ENCODE measurements at places on chromosomes 11 and 22.
A peak's percentile ranks its signal among the peaks of the same experiment; 100 is the strongest.

DNA sequence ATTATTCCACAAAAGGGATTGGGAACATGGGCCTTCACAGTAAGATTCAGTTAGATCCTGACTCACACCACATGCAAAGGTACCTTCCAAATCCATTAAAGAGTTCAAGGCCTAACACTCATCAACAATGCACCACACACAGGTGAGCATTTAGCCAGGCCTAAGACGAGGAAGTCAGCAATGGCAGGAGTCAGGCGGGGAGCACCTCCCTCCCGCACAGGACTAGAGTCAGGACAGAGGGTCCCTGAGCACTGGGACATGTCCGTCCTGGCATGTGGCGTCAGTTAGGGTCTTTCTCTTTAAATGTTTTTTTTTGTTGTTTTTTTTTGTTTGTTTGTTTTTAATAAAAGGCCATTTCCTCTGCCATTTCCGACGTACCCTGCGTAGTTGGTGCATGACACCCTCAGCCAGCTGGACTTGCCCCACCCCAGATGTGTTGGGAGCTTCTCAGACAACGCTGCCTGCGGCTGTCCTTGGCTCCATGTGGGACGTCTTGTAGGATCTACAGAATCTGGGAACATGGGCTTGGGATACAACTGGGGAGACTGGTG, 1458.6 kb downstream of the BRD1 start:
- DNase-seq, result no peak

DNA sequence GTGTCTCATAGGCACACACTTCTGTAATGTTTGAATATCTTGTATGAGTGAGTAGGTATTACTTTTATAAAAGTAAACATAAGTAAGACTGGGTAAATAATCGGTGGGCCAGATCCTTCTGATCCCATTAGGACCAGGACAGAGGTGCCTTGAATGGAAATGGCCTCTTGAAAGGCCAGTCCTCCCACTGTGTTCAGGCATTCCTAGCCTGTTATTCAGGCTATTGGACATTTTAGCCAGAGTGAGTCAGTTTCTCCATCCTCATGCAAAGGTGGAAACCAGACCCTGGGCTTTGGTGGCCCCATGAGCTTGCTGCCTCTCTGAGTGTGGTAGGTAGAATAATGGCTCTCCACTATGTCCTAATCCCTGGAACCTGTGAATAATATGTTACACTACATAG, 34.4 kb downstream of the C11orf96 start:
- DNase-seq, result no peak

DNA sequence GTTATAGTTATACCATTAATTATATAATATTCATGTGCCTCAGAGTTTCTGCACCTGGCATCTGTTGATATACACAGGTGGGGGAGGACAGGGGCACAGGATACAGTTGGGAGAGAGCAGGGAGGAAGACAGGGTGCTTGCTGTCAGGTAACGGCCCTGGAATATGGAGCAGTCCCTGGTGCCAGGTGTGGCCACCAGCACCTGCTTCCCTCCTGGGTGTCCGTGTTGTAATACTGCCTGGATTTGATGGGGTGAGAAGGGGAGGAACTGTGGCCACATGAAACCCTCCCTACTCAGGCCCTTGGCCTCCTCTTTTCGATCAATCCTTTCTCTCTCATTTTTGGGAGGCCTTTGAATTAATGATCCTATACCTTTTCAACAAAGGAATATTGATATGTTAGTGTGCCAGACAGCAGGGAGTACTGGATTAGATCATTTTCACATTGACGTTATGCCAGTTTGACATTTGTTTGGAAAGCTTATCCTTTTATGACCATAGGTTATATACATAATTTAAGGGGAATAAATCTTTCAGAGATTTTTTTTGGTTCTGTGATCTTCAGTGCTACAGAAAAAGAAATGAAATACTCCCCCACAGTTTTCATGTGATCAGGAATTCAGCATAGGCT, 88.6 kb downstream of the TEAD1 start:
- no peak for DNase-seq

GRCh38 chr11:133563505-133564025, 31.3 kb upstream of the OPCML start:
- DNase-seq, result peak; percentile 56

- DNase-seq, result no peak
Observed at GRCh38 chr22:49380828-49381114, 446.9 kb downstream of the BRD1 start.

- DNase-seq, result no peak
Observed at GRCh38 chr11:67432655-67433349, 4.5 kb downstream of the RPS6KB2 start.

GRCh38 chr11:20248871-20249270, 88.6 kb upstream of the DBX1 start:
- DNase-seq, result no peak

DNA sequence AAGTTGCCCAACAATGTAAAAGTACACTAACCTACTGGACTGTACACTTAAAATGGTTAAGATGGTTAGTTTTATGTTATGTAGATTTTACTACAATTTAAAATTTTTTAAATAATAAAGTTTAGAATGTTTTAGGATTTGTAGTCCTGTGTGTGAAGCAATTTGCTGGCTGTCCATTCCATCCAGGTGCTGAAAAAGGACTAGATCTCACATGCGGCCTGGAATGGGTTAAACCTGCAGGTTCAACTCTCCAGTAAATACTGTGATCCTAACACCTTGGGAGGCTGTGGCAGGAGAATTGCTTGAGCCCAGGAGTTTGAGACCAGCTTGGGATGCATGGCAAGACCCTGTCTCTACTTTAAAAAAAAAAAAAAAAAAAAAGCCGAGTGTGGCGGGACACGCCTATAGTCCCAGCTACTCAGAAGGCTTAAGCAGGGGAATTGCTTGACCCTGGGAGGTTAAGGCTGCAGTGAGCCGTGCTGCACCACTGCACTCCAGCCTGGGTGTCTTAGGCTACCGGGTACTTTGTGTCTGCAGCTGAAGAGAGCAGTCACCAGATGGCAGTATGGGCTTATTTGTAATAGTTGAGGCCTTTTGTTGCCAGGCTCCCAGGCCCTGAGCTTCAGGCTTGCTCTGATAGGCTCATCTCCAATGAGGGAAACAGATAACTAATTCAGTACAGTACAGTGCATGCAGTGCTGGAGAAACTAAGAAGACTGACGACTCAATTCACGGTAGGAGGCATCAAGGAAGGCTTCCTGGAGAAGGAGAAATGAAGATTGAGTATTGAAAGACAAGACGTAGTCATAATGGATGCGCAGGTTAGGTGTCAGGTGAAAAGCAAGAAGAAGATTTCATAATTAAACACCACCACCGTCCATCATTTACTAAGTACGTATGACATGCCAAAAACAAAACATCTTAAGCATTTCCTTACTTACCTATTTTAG, 64.7 kb upstream of the ASPHD2 start:
- peak; percentile 62 for DNase-seq

- no peak for DNase-seq
Observed at GRCh38 chr11:126645186-126645585, 289.7 kb downstream of the ST3GAL4 start.

DNA sequence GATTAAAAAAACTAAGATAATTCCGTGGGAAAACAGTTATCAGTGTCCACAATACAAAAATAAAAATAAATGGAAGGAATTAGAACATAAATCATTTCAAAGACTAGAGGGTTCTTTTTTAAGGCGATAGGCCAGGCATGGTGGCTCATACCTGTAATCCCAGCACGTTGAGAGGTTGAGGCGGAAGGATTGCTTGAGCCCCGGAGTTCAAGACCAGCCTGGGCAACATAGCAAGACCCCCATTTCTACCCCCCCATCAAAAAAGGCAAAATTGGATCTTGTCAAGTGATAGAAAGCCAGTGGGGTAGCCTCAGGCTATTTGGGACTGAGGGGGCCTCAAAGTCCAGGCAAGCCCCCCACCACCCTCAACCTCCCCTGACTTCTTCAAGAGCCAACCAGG, 20.6 kb upstream of the POLA2 start:
- no peak for DNase-seq

DNA sequence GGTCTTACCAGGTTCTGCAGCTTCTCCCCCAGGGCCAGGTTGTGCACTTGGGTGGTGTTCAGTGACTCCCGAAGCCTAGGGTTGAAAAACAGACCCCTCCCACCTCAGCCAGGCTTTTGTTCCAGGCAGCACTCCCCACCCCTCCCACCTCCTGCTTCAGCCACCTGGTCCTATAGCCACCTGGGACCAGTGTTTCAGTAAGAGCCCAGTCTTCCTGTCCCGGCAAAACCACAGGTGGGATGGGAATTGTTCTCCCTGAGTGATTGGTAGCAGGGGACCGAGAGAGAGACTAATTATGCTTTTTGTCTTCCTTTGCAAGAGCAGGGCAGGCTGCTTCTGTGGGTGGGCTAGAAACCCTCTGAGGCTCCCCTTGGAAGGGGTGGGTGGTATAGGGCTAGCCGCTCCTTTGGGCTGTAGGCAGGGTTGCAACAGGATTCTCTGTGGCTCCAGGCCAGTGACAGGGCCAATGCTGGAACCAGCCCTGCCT, 8.5 kb upstream of the NAALADL1 start:
- no peak for DNase-seq

GRCh38 chr11:35419184-35419829, at the start of gene SLC1A2:
Gene SLC1A2, minus strand, starts transcription at chr11:35419558. Its CDS starts 592 bp downstream, at chr11:35418966.
- DNase-seq, result peak; percentile 63

DNA sequence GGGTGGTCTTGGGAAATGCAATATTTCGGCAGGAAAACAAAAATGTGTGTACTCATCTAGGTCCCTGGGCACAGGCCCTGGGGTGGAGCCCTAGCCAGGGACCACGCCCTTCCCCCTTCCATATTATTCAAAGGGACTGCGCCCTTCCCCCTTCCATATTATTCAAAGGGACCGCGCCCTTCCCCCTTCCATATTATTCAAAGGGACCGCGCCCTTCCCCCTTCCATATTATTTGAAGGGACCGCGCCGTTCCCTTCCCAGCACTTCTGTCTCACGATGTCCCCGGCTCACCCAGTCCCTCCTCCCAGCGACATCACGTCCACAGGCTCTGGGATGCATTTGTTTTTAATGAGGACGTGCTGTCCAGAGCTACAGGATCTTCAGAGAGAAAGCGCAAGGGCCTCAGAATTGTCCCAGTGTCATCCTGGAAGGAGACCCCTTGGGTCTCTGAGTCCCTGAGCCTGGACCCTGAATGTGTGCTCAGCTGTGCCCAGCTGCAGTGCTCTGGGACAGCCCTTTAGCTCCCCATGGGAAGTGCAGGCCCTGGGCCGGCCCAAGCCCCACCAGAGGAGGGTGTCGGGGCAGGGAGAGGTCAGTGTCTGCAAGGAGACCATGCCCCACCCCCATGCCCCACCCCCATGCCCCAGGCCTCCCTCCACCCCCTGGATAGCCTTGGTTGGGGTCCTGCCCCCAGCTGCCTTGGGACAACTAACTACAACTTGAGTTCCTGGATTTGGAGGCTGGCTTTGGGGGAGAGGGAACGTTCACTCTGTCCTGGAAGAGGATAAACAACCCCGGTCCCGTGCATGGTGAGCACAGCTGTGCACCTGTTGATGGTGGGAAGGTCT, 810.0 kb downstream of the BRD1 start:
- DNase-seq, result no peak

DNA sequence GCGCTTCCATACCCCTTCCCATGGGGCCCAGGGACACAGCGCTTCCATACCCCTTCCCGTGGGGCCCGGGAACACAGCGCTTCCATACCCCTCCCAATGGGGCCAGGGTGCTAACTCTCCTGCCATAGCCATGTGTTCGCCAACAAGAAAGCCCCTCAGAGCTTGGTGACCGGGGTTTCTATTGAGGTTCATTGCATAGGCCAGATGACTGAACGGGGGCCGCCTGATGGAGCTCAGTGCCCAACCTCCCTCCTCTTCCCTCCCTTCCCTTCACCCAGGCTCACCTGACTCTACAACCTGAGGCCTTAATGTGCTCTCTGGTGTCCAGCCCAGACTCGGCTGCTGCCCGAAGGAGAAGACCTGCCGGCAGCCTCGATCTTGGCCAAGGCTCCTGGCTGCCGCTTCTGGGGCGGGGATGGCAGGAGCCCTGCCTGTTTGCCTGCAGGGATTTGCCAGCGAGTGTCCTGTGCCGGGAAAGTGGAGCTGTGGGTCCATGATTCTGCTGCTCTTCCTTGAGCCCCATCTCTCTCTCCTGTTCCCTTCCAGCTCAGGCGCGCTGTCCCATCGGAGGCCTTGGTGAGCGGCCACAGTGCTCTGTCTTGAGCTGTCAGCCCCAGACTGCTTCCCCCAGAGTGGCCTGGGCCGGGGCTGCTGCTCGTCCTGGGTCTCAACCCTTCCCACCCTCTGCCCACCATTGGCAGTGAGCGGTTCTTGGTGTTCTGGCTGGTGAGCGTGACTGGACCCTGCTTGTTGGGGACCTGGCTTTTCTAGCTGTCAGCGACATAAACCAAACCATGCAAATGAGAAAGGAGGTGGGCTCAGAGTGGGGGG, 267.0 kb downstream of the TBC1D22A start:
- no peak for DNase-seq

GRCh38 chr11:111513240-111513605, 1.0 kb upstream of the BTG4 start:
- DNase-seq, result no peak

- no peak for DNase-seq
Observed at GRCh38 chr11:78562398-78562797, 12.3 kb downstream of the NARS2 start.

GRCh38 chr11:55966391-55966790, 3.4 kb downstream of the OR10AG1 start:
- DNase-seq, result no peak

DNA sequence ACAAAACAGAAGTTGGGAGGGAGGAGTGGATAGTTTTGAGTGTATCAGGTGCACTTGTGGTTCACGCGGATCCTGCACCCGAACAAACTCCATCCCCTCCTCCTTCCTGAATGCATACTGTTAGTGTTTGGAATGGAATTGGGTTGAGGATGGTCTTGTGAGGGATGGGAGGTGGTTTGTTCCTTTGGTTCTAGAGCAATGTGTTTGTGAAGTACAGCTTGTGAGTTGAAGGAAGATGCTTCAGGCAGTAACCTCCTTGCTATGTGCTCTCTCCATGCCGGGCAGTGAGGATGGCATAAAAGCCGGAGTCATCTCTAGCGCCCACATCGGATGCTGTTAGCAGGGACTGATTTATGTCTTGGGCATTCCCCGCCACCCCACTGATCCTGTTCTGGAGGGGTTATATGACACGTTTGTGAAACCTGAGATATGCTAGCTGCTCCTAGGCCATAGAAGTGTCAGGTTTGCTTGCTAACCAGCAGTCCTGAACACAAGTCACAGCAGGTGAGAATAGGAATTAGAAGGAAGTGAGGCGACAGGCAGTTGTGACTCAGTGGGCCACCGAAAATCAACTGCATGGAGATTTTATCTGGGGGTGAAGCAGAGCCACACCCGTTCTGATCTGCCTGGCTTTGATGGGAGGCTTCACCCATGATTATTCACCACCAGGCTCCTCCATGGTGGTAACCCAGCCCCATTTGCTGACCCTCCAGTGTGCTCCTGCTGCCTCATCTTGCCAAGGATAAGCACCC, 2.2 kb downstream of the BCR start:
- DNase-seq, result no peak

GRCh38 chr22:23113067-23113846, 28.5 kb downstream of the RSPH14 start:
- DNase-seq, result peak; percentile 83

DNA sequence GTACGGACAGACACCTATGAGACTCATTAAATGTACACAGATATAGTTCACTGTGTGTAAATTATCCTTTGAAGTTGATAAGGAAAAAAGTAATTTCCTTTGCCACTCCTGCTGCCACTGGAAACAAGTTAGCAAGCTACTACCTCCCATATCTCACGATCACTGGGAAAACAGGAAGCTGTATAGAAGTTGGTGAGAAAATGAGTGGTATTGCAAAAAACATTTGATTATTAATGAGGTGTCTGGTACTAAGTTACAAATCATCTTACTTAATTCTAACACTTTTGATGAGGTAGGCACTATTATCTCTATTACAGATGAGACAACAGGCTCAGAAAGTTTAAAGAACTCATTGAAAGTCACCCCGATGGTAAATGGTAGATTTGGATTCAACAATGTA, 68.5 kb downstream of the GAB2 start:
- DNase-seq, result no peak

Data from right hindlimb (tissue), 1 donor.